NCI-H1436 treated with DMSO at 0.1 percent for 48 hours (cell line): ENCODE measurements at places on chromosomes 13 and 19.

DNA sequence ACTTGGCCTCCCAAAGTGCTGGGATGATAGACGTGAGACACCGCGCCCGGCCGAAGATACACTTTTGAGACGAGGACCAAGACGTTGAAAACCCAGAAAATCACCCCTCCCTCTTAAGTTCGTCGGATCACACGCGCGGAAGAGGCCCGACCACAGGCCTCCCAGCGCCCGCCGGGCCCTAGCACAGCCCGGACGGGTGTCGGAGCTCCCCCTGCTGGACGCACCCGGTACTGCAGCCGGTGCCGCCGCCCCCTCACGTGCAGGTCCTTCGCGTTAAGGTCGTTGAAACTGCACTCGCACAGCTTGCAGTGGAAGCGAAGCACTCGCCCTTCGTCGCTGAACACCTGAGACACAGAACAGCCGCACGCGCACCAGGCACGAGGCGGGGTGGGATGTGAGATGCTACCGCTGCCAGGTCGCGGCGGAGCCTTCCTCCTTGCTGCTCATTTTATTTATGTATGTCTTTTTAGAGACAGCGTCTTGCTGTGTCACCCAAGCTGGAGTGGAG is 35.7 kb upstream of the MATK start:
- no peak for DNase-seq

DNA sequence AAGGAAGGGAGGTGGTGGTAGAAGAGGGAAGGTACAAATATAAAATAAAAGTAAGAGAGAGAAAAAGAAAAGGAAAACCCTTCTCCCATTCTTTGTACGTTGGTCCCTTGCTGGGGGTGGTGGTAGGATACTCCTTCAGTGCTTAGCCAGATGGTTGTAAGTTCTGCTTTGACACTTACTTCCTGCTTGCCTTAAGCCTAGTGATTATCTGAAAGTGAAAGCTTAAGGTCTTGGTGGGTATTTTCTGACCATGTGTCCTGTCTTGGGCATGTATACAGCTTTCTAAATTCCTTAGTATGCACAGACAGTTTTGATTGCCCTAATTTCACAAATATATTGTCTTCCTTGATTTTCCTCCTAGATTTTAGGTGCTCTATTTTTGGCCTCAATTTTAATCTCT is 314.8 kb downstream of the PCDH17 start:
- DNase-seq = no peak

GRCh38 chr19:33459222-33460090 is 62.1 kb downstream of the PEPD start:
- DNase-seq = no peak

DNA sequence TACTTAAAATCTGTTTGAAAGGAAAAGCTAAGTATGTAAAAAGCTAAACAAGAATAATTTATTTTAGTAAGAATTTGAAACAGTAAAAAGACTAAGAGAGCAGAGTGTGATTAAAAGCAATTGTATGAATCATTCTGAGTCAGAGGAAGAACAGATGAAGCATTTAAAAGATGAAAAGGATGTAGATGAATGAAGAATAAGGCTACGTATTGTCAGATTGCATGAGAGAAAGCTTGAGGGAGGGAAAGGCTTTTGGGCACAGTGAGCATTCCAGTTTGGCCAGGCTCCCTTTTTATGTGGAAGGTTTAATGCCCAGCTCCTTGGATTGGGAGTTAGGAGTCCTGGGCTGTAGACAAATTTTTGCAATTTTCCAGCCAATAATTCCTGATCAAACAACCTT is 117.7 kb downstream of the FREM2 start:
- no peak for DNase-seq

DNA sequence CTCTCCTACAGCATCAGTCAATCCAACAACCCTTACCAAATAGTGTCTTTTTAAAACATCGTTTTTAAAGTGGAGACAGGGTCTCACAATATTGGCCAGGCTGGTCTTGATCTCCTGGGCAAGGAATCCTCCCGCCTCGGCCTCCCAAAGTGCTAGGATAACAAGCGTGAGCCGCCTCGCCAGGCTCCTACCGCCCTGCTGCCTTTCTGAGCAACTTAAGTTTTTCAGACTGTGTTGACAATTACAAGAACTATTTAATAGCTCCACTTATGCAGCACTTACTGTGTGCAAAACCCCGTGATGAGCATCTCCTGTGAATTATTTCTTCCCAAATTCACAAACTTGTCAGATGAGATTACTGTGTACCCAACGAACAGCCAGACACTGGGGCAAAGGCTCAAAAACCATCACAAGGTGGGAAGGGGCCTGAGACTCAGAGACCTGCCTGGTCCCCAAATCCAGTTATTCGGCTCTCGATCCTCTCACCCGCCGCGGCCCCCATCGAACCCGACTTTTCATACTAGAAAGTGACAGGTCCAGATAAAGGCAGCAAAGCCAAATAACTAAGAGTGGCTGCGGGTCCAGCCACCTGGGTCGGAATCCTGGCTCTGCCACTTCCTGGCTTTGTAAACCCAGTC is 581 bp downstream of the RPL18 start:
- no peak for DNase-seq

- DNase-seq = no peak
Measured at GRCh38 chr13:36436811-36437210, 4.5 kb downstream of the CCNA1 start.

DNA sequence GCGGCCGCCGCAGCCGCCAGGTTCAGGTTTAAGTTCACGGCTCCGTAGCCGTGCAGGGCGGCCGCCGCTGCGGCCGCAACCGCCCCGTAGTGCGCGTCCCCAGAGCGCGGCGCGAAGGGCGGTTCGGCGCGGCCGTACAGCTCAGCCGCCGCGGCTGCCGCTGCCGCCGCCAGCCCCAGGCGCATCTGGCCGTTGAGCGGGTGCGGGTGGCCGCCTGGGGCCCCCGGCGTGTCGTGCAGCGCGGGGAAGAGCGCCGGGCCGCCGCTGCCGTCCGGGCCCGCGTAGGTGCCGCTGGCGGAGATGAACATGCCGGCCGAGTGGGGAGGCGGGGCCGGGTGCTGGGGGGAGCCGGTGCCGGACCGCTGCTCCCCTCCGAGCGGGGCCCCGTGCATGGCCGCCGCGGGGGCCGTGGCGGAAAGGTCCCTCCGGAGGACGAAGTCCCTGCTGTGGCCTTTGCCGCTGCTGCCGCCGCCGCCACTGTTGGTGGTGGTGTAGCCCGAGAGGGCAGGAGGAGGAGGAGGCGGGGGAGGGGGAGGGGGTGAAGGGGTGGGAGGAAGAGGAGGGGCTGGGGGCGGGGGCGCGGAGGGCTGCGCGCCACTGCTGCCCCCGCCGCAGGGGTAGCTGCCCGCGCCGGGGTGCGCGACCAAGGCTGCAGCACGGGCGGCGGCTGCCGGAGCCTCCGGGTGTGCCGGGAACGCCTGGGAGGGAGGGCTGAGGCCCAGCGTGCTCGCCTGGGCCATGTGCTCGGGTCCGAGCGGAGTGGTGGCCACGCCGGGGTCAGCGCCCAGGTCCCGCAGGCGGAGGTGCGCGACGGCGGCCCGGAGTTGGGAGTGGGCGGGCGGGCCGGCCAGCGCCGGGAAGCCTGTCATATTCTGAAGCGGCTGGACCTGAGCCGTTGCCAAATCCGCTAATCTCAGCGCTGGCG is 654 bp downstream of the ZIC5 start:
- no peak for DNase-seq

DNA sequence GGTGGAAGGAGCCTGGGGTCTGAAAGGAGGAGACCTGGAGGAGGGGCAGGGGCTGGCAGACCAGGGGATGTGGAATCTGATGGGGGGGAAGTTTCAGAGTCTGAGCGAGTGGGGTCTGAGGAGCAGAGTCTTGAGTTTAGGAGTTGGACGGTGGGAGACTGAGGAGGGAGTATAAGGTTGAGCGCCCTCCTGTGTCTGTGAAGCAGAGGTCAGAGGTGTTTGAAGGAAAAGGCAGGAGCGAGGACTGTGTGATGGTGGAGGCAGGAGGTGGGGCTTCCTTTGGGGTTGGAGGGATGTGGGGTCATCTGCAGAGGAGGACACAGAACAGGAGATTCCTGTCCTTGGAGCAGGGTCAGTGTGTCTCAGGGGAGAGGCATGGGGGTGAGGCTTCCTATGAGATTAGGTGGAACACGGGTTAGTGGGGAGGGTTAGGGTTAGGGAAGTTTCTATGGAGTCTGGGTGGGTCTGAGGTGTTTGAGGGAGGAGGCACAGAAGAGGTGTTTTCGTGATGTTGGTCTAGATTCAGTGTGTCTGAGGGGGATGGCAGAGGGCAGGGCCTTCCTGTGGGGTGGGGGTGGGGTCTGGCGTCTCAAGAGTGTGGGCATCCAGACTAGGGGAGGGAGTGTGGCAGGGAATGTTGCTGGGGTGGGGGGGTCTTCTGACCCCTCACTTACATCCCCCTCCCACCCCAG is 8.3 kb downstream of the RYR1 start:
- DNase-seq = no peak

DNA sequence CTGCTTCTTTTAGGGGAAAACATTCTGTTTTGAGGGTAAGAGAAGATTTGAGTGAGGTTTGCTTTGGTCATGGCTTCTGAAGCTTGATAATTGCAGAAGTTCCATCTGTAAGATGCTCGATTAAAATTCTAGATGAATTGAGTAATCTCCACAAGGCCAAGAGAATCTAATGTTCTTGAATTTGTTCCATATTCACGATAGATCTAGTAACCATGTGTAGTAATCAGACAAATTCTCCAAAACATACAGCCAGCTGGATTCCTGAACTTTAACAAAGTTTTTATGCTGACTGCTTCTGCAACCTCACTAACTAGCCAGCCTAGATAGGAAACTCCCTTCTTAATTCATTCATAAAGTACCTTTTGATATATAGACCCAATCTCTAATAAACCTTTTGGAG is 92.7 kb downstream of the COL4A2 start:
- DNase-seq = no peak

DNA sequence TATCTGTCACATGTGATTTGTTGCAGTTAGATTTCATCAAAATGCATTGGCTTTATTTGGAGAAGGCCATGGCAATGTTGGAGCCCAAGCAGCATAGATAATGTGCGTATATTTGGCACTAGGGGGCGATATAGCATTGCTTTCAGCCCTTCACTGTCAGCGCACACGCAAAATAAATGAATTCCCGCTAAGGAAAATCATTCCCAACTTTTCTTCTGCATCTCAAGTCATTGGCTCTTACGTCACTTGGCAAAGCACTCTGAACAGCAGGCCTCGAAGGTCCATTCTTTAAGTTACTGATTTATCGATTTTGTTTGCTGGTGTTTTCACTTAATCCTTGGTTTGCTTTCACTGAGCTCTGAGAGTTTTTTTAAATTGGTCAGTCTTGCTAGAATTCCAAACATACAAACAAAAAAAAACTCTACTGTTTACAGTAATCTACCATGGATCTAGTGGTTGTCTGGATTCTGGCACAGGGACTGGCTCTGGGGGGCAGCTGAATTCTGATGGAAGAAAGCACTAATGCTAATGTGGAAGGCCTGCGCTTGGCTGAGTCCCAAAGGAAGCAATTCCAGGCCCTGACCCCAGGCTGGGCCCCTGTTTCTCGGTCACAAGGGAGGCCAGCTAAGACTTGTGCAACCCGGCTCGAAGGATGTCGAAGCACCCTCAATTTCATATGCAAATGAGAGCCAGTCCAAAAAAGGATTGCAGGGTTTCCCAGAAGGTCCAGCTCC is 97.7 kb upstream of the IPO5 start:
- peak; percentile 37 for DNase-seq

GRCh38 chr19:48742096-48742495 is 1.7 kb upstream of the RASIP1 start:
- DNase-seq = no peak

- DNase-seq = no peak
Measured at GRCh38 chr13:100825557-100825956, 151.0 kb upstream of the TMTC4 start.

- DNase-seq = no peak
Measured at GRCh38 chr19:21848706-21849105, 12.7 kb upstream of the ZNF43 start.

GRCh38 chr19:53157626-53158025 is 1.2 kb downstream of the ZNF347 start:
- DNase-seq = no peak

- DNase-seq = no peak
Measured at GRCh38 chr13:22061806-22062391, 391.0 kb downstream of the FGF9 start.

DNA sequence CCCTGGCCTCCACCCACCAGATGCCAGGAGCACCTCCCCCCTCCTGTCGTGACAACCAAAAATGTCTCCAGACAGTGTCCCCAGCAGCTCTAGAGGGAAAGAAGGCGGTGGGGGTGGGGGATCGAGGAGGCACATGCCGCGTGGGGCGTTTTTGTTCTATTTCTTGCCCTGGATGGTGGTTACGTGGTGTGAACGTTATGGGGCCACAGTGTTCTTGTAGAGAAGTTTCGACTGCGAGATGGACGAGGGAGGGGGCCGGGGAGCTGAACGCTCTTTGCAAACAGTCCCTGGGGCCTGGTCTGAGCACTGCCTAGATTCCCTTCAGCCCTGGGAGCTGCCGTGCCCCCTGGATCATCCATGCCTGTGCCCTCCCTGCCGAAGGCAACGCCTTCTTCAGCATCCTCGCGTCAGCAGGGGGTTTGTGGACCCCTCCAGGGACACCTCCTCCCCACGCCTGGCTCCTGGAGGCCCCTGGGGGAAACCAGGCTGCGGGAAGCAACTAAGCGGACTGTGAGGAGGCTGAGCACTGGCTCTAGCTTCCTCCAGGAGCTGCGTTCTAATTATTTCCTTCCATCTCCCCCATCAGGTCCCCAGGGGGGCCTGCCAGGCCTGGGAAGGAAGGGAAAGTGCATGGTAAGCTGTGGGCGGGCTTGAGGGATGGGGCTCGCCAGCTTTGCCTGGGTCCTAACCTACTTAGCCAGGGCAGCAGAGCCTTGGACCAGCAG is 131.5 kb downstream of the IER2 start:
- no peak for DNase-seq

- DNase-seq = no peak
Measured at GRCh38 chr19:19566306-19566705, 28.2 kb downstream of the CILP2 start.

GRCh38 chr19:17420475-17420924 is 653 bp downstream of the MVB12A start:
- no peak for DNase-seq

GRCh38 chr13:51494156-51494555 is 41.3 kb upstream of the INTS6 start:
- no peak for DNase-seq

DNA sequence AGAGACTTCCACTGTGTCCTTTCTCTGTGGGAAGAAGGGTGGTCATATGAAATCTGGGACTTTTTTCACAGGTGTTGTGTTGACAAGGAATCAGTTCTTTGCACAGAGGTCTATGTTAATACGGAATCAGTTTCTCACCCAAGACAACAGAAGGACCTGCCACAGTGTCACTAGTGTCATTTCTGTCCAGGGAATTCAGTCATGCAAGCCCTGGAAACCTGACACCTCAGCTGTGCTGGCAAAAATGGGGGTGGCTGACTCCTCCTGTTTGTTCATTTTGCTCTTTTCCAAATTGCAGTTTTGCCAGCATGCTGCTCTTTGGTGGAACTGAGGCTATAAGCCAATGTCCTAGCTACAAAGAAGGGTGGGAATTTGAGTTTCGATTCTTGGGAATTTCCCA is 49.8 kb upstream of the ESD start:
- DNase-seq = no peak

GRCh38 chr19:47374876-47375693 is 26.0 kb downstream of the DHX34 start:
- DNase-seq = no peak

GRCh38 chr19:30109565-30109964 is 167.5 kb downstream of the URI1 start:
- no peak for DNase-seq

GRCh38 chr13:98549728-98550317 is 27.1 kb downstream of the STK24 start:
- no peak for DNase-seq

GRCh38 chr19:23116802-23117571 is at the start of gene ZNF730:
Gene ZNF730, plus strand, starts transcription at chr19:23117025. Its CDS starts 149 bp downstream, at chr19:23117174.
- no peak for DNase-seq

- no peak for DNase-seq
Measured at GRCh38 chr13:95296326-95296925, 4.8 kb downstream of the ABCC4 start.

GRCh38 chr13:95432141-95432540 is 120.4 kb upstream of the CLDN10 start:
- no peak for DNase-seq
